ENCODE measurements at places on chromosomes 3 and 15.

- no peak overlapping the region for H3K4me3 ChIP-seq
- H3K36me3 ChIP-seq, result no peaks in the 10 kb centered on the region
- H3K27ac ChIP-seq, result no peak overlapping the region
- H3K4me1 ChIP-seq, result no peaks in the 10 kb centered on the region
- no peaks in the 10 kb centered on the region for H3K27me3 ChIP-seq
Measured at GRCh38 chr3:193030276-193030675, 112.6 kb upstream of the MB21D2 start.

DNA sequence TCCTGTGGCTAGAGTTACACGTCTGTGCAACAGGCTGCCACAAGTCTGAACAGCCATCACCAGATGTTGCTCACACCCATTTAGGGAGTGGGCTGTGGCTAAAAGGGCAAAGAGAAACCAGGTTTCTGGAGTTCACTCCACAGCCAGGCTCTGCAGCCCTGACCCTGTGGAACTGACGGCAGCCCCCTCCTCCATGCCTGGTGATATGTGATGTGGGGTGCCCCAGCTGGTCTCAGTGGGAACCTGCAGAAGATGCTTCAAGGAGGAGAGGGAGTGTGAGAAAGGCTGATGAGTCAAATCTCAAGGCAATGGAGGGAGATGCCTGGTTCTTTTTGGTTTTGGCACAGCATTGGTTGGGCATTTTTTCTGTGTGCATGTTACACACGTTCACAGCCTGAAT lies 130.6 kb downstream of the TPRA1 start:
- peaks cover 30% of the 10 kb centered on the region for H3K27me3 ChIP-seq
- no peak overlapping the region for H3K27ac ChIP-seq
- no peak overlapping the region for H3K4me3 ChIP-seq
- H3K4me1 ChIP-seq, result no peaks in the 10 kb centered on the region

- H3K4me1 ChIP-seq, result no peaks in the 10 kb centered on the region
- H3K27me3 ChIP-seq, result no peaks in the 10 kb centered on the region
- DNase-seq, result no peak
Measured at GRCh38 chr3:15936312-15936711, 138.5 kb upstream of the ANKRD28 start.

DNA sequence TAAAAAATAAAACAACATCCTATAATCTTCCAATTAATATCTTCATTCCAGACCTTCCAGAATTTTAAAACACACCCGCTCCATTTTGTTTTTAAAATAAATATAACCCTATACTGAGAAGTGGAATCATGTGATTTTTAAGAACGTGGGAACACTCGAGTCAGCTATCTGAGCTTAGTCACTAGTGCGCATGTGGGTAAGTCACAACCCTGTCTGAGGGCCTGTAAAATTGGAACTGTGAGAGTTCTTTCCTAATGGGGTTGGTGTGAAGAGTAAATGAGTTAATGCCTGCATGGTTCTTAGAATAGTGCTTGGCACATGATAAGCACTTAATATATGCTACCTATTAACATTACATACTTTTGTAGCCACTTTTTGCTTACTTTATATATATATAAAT lies 19.9 kb upstream of the POLR2M start:
- peaks cover 30% of the 10 kb centered on the region for H3K36me3 ChIP-seq
- no peaks in the 10 kb centered on the region for H3K27me3 ChIP-seq
- DNase-seq, result no peak
- H3K4me3 ChIP-seq, result no peak overlapping the region
- H3K27ac ChIP-seq, result peak overlapping the region; percentile 81
- H3K4me1 ChIP-seq, result peaks cover 47% of the 10 kb centered on the region

GRCh38 chr15:69390575-69390974 lies 23.6 kb upstream of the KIF23 start:
- no peaks in the 10 kb centered on the region for H3K36me3 ChIP-seq
- H3K27ac ChIP-seq, result no peak overlapping the region
- peak; percentile 13 for DNase-seq

DNA sequence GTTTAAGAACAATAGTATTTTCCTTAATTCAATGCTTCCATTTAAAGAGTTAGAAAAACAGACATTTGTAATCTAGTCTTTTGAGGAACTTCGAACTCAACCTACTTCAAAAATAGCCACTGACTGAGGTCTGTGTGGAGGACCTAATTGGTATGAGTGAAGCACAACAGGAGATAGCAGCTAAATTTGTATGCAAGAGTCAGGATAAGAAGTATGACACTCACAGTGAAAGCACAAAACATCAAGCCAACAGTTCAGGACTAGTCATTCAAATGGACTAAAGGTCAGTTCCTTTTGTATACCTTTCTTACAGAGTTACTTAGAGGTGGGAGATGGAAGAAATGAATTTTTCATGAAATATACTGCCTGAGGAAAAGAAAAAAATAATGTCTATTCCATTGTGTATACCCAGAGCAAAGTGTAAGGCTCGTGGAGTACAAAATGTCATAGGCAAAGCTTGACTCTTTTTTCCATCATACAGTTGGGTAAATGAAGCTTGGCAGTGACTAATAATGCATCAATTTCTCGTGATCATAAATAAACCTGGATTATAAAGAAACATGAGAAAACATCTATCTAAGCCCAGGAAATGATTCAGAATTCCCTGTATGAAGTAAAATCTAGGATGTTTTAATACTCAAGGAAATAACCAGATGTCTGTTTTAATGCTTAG lies 1005.2 kb upstream of the CADM2 start:
- H3K27ac ChIP-seq, result no peak overlapping the region
- H3K27me3 ChIP-seq, result no peaks in the 10 kb centered on the region
- H3K36me3 ChIP-seq, result no peaks in the 10 kb centered on the region
- no peak for DNase-seq
- no peak overlapping the region for H3K4me3 ChIP-seq

- peaks cover 39% of the 10 kb centered on the region for H3K36me3 ChIP-seq
- no peaks in the 10 kb centered on the region for H3K27me3 ChIP-seq
- no peaks in the 10 kb centered on the region for H3K4me1 ChIP-seq
- peak overlapping the region; percentile 81 for H3K4me3 ChIP-seq
Measured at GRCh38 chr3:47824541-47825473, 21.9 kb downstream of the DHX30 start.

DNA sequence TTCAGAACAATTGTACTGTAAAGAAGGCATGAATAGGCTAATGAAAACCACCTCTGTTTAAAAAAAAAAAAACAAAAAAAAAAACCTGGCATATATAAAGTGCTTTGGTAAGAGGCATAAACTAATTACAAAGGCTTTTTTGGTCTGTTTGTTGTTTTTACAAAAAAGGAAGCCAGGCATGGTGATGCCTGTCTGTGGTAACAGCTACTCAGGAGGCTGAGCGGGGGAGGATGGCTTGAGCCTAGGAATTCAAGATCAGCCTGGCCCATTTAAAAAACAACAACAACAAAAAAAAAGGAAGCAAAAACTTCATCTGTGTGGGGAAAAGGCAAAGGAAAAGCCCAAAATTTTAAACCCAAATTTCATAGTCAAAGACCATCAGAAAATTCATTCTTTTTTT lies 47.0 kb downstream of the OSBPL10 start:
- H3K4me1 ChIP-seq, result no peaks in the 10 kb centered on the region
- H3K27ac ChIP-seq, result no peak overlapping the region
- no peak overlapping the region for H3K4me3 ChIP-seq
- no peaks in the 10 kb centered on the region for H3K36me3 ChIP-seq

- no peak overlapping the region for H3K27ac ChIP-seq
- DNase-seq, result no peak
- no peaks in the 10 kb centered on the region for H3K36me3 ChIP-seq
- no peaks in the 10 kb centered on the region for H3K27me3 ChIP-seq
Measured at GRCh38 chr3:128278761-128279600, 125.7 kb downstream of the EEFSEC start.

DNA sequence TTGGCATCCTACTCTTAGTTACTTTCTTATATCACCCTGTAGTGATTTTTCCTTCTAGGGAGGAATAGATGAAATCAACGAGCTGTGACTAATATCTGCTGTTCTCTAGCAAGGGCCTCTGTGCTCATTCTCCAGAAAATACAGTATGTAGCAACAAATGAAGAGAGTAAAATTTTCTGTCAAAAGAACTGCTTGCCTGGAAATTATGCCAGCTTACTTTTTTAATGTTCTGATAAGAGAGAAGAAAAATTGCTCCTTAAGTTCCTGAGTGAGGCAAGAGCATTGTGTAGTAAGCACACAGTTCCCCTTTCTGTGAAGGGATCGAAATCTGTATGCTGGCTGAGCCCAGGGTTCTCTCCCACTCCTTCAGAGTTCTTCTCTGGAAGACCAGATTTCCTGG lies 51.4 kb upstream of the GK5 start:
- no peak for DNase-seq
- H3K4me1 ChIP-seq, result no peaks in the 10 kb centered on the region
- H3K36me3 ChIP-seq, result no peaks in the 10 kb centered on the region
- H3K27me3 ChIP-seq, result no peaks in the 10 kb centered on the region

DNA sequence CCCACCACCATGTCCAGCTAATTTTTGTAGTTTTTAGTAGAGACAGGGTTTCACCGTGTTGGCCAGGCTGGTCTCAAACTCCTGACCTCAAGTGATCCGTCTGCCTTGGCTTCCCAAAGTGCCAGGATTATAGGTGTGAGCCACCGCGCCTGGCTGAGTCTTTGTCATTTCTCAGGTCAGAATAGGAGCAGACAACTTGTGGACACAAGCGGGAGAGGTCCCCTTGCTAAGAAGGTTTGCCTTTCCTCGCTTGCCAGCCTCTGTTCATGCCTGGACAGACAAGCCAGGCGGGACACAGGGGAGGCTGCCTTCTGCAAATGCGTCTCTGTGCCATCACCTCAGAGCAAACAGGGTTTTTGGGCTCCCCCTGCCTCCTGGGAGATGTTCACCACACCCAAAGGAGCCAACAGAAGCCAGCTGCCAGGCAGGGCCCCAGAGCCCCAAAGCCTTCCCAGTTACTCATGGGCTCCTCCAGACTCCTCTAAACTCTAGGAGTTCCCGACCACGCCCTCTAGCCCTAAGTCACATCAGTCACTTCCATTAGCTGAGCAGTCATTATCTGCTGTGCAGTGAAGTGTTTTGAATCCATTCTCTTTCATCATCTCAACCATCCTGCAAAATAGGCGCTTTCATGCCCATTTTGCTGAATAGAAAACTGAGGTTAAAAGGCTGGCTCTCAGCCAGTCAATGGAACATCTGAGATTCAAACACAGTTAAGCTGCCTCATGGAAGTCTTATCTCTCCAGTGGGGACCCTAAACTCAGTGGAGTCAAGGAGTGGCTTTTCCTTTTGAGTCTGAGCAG lies 245.0 kb downstream of the UACA start:
- no peak overlapping the region for H3K27ac ChIP-seq
- H3K4me3 ChIP-seq, result no peak overlapping the region
- no peak for DNase-seq
- H3K36me3 ChIP-seq, result no peaks in the 10 kb centered on the region

All from right atrium auricular region (tissue), 2 donors.